NCI-H146 (cell line): ENCODE measurements at places on chromosomes 16 and 17.

DNA sequence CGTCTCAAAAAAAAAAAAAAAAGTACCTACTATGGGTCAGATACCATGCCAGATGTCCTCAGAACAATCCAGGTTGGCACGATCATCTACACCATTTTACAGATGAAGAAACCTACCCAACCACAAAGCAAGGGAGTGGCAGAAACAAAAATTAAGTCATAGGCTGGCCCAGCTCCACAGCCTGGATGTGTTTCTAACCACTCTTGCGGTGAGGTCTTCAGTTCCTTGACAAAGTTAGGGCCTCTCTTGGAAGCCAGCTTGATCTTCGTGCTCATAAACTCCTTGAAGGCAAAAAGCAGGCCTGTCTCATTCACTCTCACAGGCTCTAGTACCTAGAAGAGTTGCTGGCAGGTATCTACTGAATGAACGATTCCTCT is 6.2 kb downstream of the GGA2 start:
- DNase-seq: no peak

- no peak for DNase-seq
These were observed 20.0 kb downstream of the ACSF3 start for GRCh38 chr16:89113661-89114060.

GRCh38 chr17:7132511-7133094 is 18.0 kb upstream of the ASGR2 start:
- DNase-seq: no peak

DNA sequence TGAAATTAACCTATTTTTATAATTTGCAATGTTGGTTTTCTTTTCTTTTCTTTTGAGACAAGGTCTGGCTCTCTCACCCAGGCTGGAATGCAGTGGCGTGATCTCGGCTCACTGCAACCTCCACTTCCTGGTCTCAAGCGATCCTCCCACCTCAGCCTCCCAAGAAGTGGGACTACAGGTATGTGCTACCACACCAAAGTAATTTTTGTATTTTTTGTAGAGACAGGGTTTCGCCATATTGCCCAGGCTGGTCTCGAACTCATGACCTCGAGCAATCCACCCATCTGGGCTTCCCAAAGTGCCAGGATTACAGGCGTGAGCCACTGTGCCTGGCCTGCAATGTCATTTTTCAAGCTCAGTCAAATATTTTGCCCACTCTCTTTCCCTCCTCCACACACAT is 36.0 kb downstream of the MYH11 start:
- no peak for DNase-seq

DNA sequence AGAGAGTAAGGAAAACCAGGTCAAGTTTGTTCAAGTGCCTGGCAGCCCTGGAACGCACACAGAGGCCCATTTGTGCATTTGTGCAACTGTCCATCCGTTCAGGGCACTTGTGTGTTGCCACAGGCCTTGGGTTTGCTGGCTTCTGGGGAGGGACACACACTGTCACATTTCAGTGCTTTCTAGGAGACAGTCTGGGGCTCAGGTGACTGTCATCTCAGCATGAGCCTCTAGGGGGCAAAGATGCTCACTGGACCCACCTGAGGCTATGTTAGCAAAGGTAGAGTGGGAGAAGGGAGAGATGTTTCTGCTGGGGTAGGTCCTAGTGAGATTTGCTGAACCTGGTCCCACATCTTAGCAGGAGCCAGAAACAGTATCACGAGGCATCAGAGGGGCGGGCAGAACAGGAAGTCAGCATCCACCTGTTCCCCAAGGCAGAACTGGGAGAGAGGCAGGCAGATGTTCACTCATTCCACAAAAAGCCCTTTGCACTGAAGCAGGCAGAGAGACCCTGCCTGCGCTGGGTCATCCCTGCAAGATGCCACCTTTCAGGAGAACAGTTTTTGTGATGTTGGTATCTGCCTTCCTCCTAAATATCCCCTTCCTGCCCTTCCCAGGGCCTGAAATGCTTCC is 48.5 kb downstream of the RAI1 start:
- DNase-seq: peak; percentile 54

DNA sequence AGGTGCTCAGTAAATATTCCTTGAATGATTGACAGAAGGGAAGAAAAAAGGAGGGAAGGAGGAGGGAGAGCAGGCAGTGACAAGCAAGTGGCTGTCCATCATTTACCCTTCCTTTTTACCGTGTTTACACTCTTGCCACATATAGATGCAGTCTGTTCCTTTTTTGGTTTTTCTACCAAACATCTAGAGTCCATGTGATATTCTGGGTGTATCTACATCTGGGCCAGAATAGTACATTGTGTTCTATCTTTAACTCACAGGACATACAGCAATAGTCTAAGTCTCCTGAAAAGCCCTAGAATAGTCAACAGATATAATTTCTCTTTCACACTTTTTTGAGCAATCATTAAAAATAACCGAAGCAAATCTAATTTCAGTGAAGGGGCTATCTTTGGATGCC is 33.5 kb downstream of the KCNJ2 start:
- no peak for DNase-seq
